ENCODE measurements at places on chromosomes 1 and 21.

DNA sequence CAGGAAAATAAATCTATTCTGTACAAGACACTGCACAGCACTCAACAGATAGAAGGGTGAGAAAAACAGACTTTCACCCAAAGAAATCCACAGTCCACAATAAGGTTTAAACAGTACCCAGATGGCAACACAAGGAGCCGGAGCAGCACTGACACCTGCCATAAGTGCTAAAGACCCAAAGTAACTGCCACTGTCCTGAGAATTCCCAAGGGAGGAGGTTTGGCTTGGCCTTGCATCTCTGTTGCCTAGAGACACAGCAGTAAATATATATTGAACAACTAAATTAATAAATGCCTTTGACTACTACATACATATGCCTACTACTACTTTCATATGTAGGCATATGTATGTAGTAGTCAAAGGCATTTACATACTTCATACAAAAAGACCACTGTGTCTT, 68.0 kb downstream of the VAV3 start:
- DNase-seq: no peak

- DNase-seq: no peak
These were observed 19.6 kb downstream of the LBR start for GRCh38 chr1:225408249-225408648.

- no peak for DNase-seq
These were observed 42.4 kb downstream of the C1orf87 start for GRCh38 chr1:60031146-60031545.

GRCh38 chr1:30120245-30121000, 603.0 kb downstream of the MATN1 start:
- DNase-seq: no peak

DNA sequence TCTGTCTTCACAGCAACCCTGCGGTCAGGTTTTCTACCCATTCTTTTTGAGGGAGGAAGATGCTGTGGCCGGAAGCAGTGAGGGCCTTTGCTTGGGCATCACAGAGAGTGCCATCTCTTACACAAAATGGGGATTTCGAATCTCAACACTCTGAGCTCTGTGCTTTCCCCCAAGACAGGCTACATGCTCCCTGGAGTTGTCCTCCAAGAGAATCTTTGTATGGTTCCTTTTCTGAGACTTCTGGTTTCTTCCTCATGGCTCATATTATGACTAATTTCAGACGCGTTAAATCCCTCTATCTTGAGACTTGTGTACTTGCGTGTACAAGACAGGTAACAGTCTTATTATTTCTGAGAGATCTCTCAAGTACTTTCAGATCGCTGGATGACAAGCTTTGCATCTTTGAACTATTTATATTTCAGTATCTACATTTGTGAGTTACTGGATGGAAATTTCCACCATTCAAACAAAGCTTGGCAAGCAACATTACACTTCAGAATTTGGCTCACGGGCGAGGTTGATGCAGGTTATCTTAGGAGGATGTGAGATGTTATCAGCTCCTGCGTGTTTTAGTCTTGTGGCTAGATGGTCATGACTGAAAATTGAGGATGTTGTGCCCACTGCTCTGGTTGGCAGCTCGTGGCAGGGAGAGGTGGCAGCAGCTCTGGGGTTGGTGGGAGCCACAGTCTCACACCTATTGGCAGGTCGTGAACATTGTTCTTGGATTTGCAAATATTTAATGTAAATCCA, 19.4 kb downstream of the ABCG1 start:
- DNase-seq: no peak

GRCh38 chr1:55690366-55690765, 475.2 kb upstream of the USP24 start:
- DNase-seq: no peak
